ENCODE measurements at places on chromosomes 2 and 18.
A peak's percentile ranks its signal among the peaks of the same experiment; 100 is the strongest.

- no peak overlapping the region for H3K4me3 ChIP-seq
- peak; percentile 25 for DNase-seq
- H3K27me3 ChIP-seq: peaks cover 81% of the 10 kb centered on the region
- H3K4me1 ChIP-seq: peaks cover 42% of the 10 kb centered on the region
- no peaks in the 10 kb centered on the region for H3K36me3 ChIP-seq
These were observed 79.1 kb upstream of the BCL2L11 start for GRCh38 chr2:111041398-111042202.

DNA sequence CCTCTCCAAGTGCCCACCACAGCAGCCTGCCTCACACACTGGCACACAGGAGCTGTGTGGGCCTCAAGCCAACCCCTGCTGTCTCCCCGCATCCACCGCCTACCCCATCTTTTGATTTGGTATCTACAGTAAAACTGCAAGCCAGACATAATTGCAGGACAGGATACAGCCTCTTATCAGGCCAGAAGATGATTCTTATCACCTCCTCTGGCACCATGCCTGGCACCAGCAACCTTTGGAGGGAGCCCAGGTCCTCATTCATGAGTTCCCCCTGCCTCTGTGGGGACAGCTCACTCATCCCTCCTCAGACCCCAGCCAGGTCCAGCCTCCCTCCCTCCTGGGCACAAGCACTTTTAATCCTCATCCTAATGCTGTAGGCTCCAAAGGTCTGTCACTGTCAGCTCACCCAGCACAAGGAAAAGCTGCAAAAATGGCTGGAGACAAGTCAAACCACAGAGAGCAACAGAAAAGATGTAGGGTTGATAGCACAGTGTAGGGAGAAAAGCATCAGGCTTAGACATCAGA lies 9.7 kb downstream of the RAB11FIP5 start:
- H3K4me3 ChIP-seq: no peak overlapping the region
- DNase-seq: no peak
- no peaks in the 10 kb centered on the region for H3K27me3 ChIP-seq
- peak overlapping the region; percentile 44 for H3K27ac ChIP-seq

GRCh38 chr18:42176599-42176998 lies 221.6 kb downstream of the PIK3C3 start:
- no peak overlapping the region for H3K4me3 ChIP-seq
- H3K27ac ChIP-seq: no peak overlapping the region
- DNase-seq: no peak
- H3K36me3 ChIP-seq: no peaks in the 10 kb centered on the region
- no peaks in the 10 kb centered on the region for H3K27me3 ChIP-seq
- H3K4me1 ChIP-seq: no peaks in the 10 kb centered on the region

DNA sequence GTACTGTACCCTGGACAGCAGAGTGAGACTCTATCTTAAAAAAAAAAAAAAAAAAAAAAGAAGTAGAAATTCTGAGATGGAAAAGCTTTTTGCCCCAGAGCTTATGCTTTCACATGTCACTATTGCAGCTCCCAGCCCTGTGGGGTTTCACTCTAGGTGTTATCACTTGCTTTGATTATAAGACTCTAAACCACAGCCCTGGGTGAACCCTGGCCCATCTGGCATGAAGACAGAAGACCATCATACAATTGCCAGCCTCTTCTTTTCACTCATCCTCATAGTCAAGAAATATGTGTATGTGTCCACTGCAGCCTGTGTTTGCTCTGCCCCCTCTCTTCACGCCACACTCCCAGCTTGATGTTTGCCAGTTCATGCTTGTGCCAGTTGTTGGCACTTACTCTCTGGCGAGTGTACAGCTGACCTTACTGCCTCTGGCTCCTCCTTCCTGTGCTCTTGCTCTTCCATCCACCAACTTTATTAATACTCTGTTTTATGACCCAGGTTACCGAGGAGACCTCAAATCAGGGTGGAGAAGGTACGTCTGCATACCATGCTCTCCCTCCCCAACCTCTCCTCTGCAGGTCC lies 136.7 kb upstream of the NCK2 start:
- H3K27me3 ChIP-seq: no peaks in the 10 kb centered on the region
- H3K36me3 ChIP-seq: no peaks in the 10 kb centered on the region
- no peak overlapping the region for H3K4me3 ChIP-seq
- H3K4me1 ChIP-seq: no peaks in the 10 kb centered on the region

- H3K27me3 ChIP-seq: no peaks in the 10 kb centered on the region
- no peak overlapping the region for H3K4me3 ChIP-seq
- no peak for DNase-seq
- H3K4me1 ChIP-seq: no peaks in the 10 kb centered on the region
These were observed 50.6 kb downstream of the SLC16A14 start for GRCh38 chr2:230018153-230018552.
